ENCODE measurements at places on chromosomes 4 and X.

GRCh38 chr4:3491681-3492405 lies 28.7 kb downstream of the DOK7 start:
- DNase-seq, result no peak

DNA sequence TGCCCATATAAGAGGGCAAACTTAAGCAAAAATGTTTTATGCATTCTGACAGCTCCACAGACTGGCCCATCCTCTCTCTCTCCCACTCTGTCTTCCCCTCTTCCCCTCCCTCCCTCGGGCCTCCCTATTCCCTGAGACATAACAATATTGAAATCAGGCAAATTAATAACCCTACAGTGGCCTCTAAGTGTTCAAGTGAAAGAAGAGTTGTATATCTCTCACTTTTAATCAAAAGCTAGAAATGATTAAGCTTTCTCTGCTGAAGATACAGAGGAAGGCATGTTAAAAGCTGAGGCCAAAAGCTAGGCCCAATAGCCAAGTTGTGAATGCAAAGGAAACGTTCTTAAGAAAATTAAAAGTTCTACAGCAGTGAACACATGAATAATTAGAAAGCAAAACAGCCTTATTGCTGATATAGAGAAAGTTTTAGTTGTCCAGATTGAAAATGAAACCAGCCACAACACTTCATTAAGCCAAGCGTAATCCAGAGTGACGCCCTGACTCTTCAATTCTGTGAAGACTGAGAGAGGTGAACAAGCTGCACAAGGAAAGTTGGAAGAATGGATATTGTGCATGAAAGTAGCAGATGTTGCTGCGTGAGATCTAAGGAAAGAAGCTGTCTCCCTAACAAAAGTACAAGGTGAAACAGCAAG lies 54.9 kb downstream of the USO1 start:
- no peak for DNase-seq

- DNase-seq, result no peak
Observed at GRCh38 chr4:176238826-176239225, 30.2 kb downstream of the ASB5 start.

- no peak for DNase-seq
Observed at GRCh38 chr4:112519689-112520597, 4.0 kb upstream of the NEUROG2 start.

DNA sequence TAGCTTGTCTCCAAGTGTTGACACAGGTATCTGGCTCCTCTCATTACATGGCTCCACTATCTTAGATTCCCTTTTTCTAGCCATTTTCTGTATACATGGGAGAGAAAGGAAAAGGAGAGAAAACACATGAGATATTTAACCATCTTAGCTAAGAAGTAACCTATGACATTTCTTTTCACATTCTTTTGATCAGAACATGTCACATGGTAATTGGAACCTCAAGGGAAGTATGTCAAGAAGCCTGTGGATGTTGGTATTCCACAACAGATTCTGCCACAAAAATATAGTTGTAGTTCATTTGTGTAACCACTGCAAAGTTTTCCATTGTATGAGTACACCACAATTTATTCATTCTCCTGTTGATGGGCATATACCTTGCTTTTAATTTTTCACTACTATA lies 18.7 kb upstream of the GABRB1 start:
- DNase-seq, result no peak

DNA sequence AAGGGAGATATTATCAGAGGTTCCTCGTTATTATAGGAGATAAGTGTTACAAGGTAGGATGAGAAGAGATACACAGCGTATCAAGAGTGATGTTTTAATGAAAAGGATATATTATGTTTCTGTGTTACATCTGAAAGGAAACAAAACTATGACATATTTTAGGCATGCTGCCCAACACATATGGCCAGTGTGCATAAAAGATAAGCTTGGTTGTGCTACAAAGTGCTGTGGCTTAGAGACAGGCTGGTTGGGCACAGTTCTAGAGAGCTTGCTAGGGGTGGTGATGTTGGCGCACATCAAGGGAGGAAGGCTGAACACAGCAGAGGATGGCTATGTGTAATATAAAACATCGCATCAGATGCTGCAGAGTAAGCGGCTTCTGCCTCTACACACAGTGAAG lies 42.4 kb downstream of the TRAM1L1 start:
- no peak for DNase-seq

DNA sequence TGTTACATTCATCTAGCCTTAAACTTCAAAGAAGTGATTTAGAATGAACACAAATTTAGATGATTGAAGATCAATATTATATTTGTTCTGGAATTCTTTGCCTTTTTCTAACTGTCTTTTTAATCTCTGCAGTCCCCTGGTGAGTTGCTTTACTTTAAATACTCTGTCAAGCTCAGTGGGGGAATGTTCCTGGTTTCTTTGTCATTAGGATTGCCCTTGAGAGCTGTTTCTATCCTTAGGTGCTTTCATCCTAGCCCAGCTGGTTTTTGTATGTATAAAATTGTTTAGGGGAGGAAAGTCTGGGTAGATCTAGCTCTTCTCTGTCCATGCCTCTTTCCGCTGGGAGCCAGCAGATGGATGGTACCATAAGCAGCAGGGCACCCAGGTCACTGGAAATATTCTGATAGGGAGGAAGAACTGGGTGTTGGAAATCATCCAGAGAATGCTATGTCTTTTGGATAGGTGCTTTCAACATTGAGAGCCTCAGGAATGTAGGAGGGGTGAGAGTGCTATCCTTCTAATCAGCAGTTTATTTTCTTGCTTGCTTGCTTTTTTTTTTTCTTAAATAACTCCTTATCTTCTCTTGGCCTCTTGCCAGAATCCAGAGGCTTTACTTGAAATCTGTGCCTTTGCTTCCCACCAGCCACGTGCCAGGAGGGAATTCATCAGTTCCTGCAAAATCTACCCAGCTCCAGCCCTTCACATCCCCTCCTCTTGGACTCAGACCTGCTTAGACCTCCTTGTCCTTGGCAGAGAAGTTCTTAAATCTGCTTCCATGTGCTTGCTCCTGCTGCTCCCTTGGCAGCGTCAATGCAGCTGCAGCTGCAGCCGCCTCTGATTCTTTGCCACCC lies 215.3 kb upstream of the ANXA3 start:
- no peak for DNase-seq

DNA sequence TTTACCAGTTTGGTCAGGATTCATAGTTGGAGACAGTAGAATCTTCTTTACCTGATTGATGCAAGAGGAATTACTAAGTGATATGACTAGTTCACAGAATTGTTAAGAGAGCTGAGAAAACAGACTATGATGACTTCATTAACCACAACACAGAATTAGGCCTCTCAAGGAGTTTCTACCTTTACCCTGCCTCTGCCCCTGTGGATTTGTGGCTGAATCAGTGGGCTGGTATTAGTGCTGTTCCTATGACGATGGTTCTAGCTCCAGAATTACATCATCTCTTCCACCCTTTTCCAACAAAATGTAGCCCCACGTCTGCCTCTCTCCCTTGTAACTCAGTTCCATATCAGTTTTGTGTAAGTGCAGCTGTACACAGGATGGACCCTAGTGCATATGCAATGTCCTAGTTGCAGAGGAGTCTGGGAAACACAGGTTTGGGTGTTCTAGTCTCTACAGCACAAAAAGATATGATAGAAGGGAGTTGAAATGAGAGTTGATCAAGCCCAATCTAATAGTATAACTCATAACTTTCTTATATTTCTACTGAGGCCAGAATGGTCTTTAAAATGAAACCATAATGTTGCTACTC lies 99.3 kb downstream of the ANXA5 start:
- no peak for DNase-seq

Measured in cerebellar nuclear complex (tissue), 1 donor.